ENCODE measurements at places on chromosomes 1 and 21.
A peak's percentile ranks its signal among the peaks of the same experiment; 100 is the strongest.

DNA sequence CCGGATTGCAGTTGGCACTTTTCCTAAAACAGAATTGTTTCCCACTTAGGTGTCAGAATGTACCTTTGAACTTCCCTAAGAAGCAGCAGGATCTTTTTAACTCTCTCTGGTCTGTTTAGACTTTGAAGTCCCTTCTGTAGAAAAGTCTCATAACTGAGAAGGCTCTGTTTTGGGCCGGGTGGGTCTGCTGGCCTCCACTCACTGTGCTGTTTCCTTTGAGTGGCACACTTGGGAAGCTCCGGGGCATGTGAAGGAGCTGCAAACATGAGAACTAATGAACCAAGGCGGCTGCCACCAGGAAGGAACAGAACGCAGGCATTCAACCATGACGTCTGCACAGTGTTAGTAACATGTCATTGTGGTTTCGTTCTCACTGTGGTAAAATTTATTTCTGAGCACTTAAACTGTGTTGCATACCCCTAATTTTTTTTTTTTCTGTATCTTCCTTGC is 19.5 kb upstream of the NCMAP start:
- DNase-seq: peak; percentile 71

DNA sequence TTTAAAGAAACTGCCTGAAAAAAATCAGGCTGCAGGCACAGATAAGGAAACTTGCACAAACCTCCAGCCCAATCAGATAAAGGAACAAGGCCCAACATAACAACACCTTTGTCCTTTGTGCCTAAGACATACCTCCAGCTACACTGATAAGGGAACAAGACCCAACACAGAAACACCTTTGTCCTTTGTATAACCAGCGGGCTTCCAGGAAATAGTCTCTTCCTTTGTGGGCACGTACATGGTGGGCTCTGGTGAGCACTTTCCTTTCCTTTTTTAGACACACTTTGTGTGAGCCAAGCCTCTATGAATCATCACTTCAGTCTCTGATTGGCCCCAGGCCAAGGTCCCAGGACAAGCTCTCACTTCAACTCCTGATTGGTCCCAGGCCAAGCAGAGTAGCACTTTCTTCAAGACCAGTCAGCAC is 23.6 kb downstream of the ZNF670 start:
- DNase-seq: no peak

DNA sequence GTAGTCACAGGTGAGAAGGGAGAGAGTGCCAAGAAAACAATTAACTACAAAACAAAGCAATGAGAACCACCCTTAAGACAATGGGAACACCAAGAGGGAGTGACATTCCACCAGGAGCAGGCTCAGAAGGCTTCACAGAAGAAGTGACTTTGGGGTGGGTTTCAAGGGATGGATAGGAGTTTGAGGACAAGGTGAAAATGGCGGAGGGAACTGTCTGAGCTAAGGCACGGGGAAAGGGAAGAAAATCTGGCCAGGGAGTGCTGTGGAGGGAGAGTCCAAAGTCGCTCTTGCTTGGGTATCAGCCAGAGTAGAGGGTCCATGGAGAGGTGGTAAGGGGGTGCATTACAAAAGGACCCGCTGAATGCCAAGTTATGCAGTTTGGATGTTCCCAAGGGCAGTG is 87.3 kb downstream of the CAMK2N1 start:
- DNase-seq: no peak

DNA sequence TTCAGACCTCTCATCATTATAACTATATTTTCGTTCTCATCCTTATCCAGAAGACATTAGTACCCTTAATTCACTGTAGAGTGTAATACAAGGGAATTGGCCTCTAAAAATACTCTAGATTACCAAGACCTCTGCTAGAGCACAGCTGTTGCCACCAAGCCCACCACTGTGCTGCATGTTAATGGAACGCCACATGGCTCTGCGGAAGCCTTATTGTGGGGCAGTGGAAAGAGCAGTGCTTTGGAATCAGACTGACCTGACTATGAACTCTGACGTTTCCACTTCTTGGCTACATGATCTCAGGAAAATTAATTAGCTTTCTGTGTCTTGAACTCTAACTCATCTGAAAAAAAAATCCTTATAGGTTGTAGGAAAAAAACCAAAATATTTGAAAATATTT is 222.1 kb downstream of the LMX1A start:
- no peak for DNase-seq

- no peak for DNase-seq
Measured at GRCh38 chr1:66262208-66262963, 271.6 kb upstream of the SGIP1 start.

- DNase-seq: no peak
Measured at GRCh38 chr1:9100471-9101043, 28.3 kb downstream of the GPR157 start.

DNA sequence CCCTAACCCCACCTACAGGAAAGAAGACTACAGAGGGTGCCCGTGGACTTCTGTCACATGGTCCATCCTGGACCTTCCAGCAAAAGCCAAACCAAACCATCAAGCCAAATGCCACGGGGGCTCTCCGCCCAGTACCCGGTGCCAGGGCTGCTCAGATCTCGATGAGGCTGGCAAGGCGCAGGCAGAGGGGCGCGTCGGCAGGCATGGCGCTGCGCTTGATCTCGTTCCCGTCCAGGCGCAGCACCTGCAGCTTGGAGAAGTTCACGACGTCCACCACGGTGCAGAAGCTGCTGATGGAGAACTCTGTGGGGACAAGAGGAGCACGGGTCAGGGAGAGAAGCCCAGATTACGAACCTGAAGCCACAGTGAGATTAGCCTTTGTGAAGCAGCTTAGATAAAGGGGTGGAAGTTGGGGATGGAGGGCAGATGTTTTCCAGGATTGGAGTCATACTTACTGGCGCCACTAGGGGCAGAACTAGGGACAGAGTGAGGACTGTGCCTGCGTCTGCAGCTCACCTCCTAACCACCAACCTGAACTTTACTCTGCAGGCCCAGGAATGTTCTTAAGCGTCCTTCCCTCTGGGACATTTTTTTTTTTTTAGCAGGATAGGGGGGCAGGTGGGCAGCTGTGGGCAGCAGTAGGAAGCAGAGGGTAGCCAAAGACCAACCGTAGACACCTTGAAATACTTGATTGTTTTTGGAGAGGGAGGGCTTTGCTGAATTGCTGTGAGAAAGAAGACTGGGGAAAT is 8.6 kb downstream of the FMOD start:
- peak; percentile 51 for DNase-seq

DNA sequence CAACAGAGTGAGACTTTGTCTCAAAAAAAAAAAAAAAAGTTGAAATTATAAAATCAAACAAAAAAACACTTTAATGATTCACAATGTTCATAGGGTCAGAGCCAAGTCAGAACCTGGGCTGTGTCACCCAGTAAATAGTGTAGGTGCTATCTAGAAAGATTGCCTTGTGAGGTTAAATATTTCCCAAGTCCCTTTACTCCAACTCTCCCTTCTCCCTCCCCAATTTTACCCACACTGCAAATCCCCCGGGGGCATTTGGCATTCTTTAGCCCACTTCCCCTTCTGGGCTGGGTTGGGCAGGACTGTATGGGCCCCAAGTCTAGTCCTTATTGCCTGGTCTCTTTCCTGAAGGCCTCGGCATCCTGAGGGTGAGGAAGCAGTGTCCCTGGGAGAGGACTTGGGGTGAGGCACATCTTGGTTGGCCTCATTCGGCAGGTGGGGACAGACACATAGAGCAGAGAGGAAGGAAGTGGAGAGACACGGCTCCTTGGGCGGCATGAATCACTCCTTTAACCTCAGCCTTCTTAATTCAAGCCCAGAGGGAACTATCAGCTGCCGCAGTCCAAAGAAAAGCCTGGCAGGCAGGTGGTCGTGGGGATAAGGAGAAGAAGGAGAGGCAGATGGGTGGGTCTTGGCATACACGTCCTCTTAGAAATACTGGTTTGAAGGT is 8.2 kb downstream of the ADORA1 start:
- DNase-seq: no peak

DNA sequence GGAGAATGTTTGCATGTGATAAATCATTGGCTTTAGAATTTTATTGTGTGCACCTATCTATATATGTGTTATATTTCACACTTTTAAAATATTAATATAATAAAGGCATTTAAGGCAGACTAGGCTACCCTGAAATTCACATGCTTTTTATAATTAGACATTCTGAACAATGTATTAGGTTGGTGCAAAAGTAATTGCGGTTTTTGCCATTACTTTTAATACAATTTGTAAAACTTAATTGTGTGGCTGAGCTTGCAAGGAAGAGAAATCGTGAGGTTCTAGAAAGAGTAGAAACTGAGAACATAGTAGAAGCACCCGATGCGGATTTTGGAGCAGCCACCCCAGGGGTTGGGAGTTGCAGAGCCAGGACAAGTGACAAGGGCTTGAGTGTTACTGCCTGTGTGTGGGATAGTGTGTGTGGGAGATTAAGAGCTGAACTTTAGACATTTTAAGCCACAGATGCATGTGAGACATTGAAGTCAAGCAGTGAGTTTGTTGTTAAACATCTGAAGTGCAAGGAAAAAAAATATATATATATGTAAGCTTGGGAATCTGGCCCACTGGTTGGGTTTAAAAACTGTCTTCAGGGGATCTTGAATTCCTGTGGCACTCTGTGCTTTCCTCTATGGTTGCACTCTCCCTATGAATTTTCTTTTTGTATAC is 244.5 kb downstream of the TM2D1 start:
- DNase-seq: no peak

GRCh38 chr1:184035719-184036516 is 1.6 kb downstream of the COLGALT2 start:
- DNase-seq: no peak

DNA sequence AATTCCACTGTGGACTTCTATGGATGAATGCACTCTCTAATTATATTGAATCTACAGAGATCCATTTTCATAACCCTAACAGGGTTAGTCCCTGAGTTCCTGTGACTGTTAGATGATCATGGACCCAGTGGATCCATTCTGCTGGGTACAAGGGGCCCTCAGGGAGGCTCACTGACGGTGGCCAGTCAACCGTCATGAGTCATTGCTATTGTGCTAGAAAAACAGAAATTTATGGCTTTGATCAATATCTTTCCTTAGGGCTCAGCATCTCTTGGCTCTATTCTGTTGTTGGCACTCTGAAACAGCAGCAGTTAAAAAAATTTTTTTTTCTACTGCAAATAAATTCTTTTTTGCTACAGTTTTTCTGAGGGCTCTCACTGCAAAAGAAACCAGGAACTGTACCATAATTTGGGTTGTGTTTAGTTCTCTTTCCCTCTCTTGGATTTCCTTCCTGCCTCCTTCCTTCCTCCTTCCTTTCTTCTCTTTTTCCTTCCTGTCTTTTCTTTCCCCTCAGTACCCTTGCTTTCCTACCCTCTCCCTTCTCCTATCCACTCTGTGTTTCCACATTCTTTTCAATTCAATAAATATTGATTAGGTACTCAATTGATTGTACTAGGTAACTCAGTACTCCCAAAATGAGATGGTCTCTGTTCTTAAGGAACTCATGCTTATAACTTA is 49.5 kb downstream of the UTP25 start:
- DNase-seq: no peak

GRCh38 chr1:1436630-1437032 is 1.1 kb downstream of the VWA1 start:
- DNase-seq: no peak

DNA sequence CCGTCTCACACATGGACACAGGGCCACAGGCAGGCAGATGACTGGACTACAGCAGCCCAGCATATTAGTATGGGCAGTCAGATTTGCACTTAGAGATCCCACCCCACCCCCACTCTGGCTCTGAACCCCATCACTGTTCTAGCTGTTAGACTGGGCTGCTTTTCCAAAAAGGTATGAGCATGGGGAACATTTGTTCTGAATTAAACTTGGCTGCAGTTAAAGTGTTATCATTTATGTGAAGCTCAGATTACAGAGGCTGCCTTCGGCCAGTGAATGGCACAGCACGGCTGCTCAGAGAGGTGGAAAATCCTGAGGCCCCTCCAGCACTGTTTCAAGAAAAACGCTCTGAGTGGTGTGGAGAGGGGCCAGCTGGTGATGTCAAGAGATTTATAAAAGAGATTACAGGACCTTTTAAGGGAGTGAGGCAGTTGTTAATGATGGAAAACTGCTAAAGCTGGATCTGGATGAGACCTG is 6.9 kb upstream of the NOS1AP start:
- DNase-seq: no peak

GRCh38 chr1:145963265-145964019 is 933 bp downstream of the ANKRD34A start:
- DNase-seq: no peak

- no peak for DNase-seq
Measured at GRCh38 chr1:53694718-53695091, 44.3 kb downstream of the GLIS1 start.

DNA sequence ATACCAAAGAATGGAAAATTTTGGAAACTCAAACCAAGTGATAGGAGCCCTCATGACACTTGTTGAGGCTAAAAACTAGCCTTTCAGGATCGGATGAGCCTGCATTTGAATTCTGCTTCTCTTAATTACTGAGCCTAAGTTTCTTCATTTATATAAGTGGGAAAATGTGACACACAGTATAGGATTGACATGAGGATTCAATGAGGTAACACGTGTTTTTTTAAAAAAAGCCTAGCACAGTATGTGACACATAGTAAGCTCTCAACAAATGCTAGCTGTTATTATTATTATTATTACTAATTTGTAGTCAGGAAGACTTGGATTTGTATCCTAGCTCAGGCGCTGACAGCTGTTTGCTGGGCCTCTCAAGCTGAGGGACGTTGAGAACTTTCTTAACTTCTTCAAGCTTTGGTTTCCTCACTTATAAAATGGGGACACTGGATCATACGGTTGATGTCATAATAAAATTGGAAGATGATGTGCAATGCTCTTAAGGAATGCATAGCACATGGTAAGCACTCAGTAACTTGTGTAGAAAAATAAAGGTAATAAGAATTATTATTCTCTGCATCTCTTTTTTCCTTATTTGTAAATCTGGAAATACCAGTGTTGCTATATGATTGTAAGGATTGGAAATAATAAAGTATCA is 55.4 kb upstream of the JUN start:
- no peak for DNase-seq

- no peak for DNase-seq
Measured at GRCh38 chr1:10225573-10225972, 15.2 kb downstream of the KIF1B start.

DNA sequence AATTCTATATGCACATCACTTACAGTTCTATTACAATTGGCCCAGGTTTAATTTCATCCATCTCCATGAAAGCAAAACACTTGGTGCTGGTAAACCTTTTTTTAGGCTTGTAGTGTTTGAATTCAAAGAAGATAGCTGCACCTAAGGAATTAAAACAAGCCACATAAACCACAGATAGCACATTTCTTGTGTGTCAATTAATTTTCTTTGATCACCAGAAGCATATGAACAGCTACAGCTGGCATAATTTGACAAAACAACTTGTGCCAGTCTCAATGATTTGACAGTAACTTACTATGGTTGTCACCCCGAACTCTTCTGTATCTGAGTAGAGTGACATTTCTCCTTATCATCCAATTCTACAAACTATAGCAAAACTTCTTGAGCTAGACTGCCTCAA is 42.2 kb downstream of the AIDA start:
- DNase-seq: no peak

- DNase-seq: no peak
Measured at GRCh38 chr1:176976225-176976624, 188.3 kb downstream of the ASTN1 start.

DNA sequence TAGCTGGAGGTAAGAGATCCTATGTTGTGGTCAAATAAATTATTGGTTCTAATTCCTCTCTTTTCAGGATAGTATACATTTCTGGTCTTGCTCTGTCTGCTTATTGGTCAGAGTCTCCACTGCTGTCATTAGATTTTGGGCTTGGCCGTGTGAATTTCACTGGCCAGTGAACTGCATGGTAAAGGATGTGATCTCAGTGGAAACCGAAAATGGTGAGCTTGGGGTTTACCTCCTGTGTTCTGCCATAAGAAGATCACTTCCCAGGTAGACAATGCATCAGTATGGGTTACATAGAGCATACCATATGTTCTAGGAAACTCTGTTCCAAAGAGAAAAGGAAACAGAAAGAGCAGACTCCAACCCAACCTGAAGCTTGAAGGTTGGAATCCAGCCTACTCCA is 1123.3 kb upstream of the B3GALT2 start:
- no peak for DNase-seq
